Stromal cell of bone marrow (primary cell): ENCODE measurements at places on chromosomes 7 and 10.

- no peak for DNase-seq
Observed at GRCh38 chr7:47382200-47382599, 199.7 kb downstream of the TNS3 start.

- DNase-seq, result no peak
Observed at GRCh38 chr10:48623009-48623408, 18.1 kb upstream of the ARHGAP22 start.

- peak; percentile 48 for DNase-seq
Observed at GRCh38 chr10:118720685-118721538, 33.9 kb downstream of the CACUL1 start.

DNA sequence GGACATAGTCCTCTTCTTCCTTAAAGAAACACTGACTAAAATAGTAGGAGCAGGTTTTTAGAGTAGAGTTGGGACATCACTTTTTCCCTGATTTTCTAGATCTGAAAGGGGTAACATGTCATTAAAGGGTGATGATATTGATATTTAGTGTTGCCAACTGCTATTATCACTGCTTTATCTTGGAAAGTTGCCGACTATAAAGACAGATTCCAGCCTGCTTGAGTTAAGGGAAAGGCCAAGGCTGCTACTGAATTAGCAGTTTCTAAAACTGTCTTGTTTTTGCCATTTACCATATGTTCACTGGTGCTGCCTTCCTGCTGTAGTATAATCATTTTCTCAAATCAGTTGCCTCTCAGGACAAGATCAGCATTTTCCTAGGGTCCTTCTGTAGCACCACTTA lies 29.7 kb downstream of the AP3M1 start:
- no peak for DNase-seq

DNA sequence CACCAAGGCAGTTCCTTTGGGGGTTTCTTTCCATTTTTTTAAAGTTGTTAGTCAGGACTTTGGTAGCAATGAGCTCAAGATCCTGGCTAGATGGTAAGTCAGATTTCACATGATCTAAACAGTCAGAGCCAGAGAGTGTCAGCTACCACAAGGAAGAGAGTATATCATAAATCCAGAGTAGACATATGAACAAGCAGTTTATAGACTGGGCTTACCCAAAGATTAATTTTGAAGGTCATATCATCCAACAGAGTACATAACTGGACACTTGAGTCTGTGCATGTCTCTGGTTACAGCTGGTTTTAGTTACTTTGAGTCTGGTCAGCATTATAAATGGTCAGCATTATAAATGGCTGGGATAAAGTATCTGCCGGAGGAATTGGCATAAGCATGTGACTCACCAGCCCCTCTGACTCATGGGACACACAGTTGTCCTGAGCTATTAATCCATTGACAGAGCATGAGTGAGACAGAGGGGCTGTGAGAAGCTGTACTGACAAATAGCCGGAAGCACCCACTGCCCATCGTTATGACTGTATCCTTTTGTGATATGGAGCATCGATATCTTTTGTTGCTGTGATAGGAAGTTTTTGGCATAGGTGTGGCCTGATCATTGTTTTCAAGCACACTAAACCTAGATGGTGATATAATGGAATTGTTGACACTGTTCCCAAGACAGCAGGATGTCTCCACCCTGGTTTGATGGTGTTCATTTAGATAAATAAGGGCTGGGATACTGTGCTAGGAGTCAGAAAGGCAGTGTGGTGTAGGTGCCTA lies 19.3 kb downstream of the PPP1R3C start:
- DNase-seq, result peak; percentile 97

- no peak for DNase-seq
Observed at GRCh38 chr10:43312612-43313011, 45.7 kb upstream of the RASGEF1A start.

GRCh38 chr10:78337646-78338391 lies 304.2 kb downstream of the RPS24 start:
- DNase-seq, result peak; percentile 21

GRCh38 chr7:106418526-106418925 lies 133.7 kb upstream of the NAMPT start:
- DNase-seq, result no peak

DNA sequence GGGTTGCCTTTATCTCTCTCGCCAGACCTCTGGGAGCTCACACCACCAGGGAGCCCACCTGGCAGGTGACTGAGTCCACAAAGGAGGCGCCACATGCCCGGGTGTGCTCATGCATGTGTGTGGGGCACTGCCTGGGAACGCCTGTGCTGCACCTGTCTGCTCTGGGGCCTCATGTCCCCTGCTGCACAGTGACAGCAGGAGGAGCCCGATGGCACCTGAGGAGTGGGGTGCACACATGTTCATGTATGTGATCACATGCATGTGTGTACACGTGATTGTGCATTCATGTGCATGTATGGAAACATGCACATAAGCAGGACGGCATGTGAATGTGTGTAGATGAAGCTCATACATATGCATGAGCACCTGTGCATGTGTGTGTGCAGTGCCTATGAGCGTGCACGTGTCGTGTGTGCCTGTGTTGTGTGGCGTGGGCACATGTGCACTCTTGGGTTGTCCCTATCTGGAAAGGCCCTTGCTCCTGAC lies 22.0 kb downstream of the YKT6 start:
- no peak for DNase-seq
